Karpas-422 (cell line): ENCODE measurements at places on chromosomes 1 and 21.

GRCh38 chr1:241240069-241240468 is 116.9 kb downstream of the RGS7 start:
- no peak overlapping the region for H3K27ac ChIP-seq
- no peak for DNase-seq
- H3K36me3 ChIP-seq = no peaks in the 10 kb centered on the region

DNA sequence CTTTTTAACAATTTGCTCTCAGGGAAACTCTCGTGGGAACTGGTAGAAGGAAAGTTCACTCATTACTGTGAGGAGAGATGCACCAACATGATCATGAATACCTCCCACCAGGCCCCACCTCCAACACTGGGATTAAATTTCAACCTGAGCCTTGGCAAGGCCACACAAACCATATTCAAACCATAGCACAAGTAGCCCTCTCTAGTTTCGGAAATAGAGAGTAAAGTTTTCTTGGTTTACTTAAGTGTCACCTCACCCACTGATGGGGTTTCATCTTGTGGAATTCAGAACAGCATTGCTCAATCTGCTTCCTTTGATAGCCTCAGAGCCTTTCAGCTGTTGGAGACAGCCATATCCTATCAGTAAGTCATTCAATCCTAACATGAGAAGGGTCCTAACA is 25.5 kb upstream of the CCSAP start:
- peaks cover 3% of the 10 kb centered on the region; the same call in 1 of the 2 replicates for H3K27me3 ChIP-seq
- no peaks in the 10 kb centered on the region for H3K36me3 ChIP-seq
- no peak for DNase-seq

GRCh38 chr1:156616463-156616862 is 2.8 kb upstream of the HAPLN2 start:
- no peak overlapping the region for H3K4me3 ChIP-seq
- no peaks in the 10 kb centered on the region for H3K27me3 ChIP-seq
- peaks cover 8% of the 10 kb centered on the region for H3K4me1 ChIP-seq

- H3K36me3 ChIP-seq = no peaks in the 10 kb centered on the region
- DNase-seq = no peak
- no peaks in the 10 kb centered on the region for H3K4me1 ChIP-seq
- 0 out of 2 replicates have a peak, but pooled peaks cover 3% of the 10 kb centered on the region for H3K27me3 ChIP-seq
Measured at GRCh38 chr1:162011337-162012012, 12.2 kb downstream of the OLFML2B start.

DNA sequence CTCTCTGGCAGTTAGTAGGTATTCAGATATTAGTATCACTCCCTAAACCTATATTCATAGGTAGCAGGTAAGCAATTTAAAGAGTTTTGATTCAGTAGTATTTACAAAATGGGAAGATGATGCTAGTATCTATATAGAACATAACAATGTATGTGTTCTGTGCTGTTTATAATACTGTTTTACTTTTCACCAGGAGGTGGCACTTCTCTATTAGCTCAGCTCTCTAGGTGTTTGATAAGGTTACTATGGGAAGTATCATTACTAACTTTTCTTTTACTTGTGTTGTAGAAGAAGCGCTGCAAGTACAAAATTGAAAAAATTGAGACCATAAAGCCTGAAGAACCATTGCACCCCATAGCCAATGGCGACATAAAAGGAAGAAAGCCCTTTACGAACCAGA is 49.4 kb upstream of the FASLG start:
- peak overlapping the region; percentile 1; the same call in 1 of the 2 replicates for H3K27ac ChIP-seq
- peaks cover 29% of the 10 kb centered on the region; the same call in 1 of the 2 replicates for H3K36me3 ChIP-seq
- peak; percentile 44 for DNase-seq

DNA sequence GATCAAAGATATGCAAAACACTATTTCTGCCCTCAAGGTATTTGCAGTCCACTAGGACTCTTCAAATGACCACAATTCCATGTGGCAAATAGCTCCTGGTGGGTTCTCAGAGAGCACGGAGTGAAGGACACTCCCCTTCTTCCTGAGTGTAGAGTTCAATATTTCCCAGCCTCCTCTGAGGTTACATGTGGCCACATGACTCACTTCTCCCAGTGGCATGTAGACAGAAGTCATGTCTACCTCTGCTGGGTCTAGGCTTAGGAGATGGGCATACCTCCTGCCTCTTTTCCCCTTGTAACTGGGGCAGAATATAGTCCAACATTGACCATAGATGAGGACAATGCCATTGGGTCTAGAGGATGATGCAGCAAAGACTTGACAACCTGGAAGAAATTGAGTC is 191.4 kb downstream of the MIS18A start:
- no peaks in the 10 kb centered on the region for H3K36me3 ChIP-seq
- no peaks in the 10 kb centered on the region for H3K4me1 ChIP-seq
- H3K27me3 ChIP-seq = no peaks in the 10 kb centered on the region
- H3K4me3 ChIP-seq = no peak overlapping the region

DNA sequence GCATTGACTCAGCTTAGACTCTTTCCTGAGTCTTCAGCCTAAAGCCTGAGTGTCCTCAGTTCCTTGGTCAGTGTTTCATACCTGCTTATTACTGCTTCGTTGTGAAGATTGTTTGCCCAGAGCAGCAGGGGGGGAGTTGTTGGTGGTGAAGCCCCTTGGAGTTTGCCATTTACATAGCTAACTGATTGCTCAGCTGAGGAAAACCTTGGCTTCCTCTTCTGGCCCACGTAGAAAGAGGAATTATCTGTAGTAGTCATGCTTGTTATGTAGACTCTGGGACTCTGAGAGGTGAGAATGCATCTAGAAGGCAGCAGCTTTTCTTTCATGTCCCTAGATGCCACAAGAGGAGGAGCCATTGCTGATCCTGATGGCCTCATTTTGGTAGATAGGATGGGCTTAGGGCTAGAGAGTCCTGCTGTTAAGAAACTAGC is 125.9 kb downstream of the MAST2 start:
- no peak for DNase-seq
- H3K27me3 ChIP-seq = no peaks in the 10 kb centered on the region
- H3K27ac ChIP-seq = peak overlapping the region; percentile 56
- H3K4me3 ChIP-seq = no peak overlapping the region
- 0 out of 2 replicates have a peak, but pooled peaks cover 2% of the 10 kb centered on the region for H3K36me3 ChIP-seq

DNA sequence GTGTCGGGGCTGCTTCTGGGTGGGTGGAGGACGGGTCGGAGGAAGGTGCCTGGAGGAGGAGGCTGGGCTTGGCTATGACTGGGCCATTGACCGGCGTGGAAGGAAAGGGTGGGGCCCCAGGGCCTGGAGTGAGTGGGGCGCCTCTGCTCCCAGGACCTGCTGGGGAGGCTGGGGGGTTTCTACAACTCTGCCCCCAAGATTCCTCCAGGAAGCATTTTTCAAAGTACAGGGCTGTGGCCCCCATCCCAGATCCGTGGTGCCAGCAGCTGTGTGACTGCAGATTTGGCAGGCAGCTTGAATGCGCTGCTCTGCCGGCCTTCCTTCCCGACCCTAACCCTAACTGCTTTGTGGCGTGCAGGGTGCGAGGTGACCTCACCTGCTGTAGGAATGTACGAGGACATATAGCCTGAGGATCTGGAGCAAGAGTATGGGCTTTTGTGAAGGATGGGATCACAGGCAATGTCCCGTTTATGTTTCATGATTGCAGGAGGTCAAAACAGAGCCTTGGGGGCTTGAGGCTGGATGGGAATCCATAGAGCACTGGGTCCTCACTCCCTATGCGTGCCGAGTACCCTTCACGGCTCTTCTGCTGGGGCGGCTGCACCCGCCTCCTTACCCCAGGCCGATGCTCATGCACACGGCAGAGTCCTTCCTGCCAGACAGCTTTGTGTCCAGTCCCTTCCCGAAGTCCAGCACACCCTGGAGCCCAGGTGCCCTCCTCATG is 24.7 kb downstream of the TRPM2 start:
- H3K4me1 ChIP-seq = no peaks in the 10 kb centered on the region
- H3K27me3 ChIP-seq = no peaks in the 10 kb centered on the region
- no peak for DNase-seq
- H3K36me3 ChIP-seq = no peaks in the 10 kb centered on the region
- no peak overlapping the region for H3K27ac ChIP-seq

- H3K27me3 ChIP-seq = no peaks in the 10 kb centered on the region
- no peak overlapping the region for H3K4me3 ChIP-seq
- H3K36me3 ChIP-seq = no peaks in the 10 kb centered on the region
Measured at GRCh38 chr1:54167422-54168139, 14.8 kb upstream of the CDCP2 start.

DNA sequence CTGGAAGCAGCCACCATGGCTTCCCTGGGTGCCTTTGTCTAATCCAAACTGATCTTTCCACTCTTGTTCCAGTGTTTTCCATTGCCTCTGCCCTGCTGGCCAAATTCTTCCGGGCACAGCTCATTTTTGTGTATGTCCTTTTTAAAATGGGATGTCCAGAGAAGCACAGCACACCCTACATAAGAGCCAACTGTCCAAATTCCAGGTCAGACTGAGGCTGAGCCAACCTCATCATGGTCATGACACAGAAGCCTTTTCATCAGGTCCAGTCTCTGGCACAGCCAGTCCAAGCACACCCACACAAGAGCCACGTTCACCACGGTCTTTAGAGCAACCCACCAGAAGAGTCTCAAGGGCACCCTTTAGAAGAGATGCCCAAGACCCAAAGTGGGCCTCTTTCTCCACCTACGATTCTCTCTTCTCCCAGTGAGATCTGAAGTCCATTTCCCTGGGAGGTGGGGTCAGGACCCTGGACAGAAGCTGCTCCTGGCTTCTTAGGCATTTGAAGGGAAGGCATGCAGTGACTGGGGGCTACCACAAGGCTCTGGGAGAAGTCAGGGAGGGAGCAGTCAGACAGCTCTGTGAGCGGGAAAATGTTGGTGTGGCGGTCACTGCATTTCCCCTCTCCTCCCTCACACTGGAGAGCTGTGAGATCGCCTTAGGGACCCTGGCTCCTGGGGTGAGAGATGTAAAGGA is 53.2 kb downstream of the SYT2 start:
- H3K4me1 ChIP-seq = no peaks in the 10 kb centered on the region
- no peak overlapping the region for H3K27ac ChIP-seq
- DNase-seq = no peak
- H3K27me3 ChIP-seq = no peaks in the 10 kb centered on the region

DNA sequence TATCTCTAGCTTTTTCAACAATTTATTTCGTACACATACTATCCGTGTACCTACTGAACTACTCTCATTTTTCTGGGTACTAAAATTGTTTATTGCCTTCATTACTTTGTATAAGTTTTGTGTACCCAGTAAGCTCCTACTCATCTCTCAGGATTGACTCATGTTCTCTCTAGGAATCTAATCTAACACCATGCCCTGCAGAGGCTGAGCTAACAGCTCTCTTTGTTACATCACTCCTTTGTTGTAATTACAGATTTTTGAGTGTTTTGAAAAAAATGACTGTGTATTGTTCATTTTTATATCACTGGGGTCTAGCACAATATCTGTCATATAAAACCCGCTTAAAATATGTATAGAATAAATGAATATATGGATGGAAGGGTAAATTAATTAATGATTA is 167.1 kb downstream of the ATP6V1G3 start:
- no peak overlapping the region for H3K4me3 ChIP-seq
- DNase-seq = no peak
- H3K27ac ChIP-seq = no peak overlapping the region
- H3K36me3 ChIP-seq = peaks cover 7% of the 10 kb centered on the region; the same call in 1 of the 2 replicates

GRCh38 chr1:105137543-105138457 is 1388.1 kb downstream of the AMY1C start:
- H3K4me3 ChIP-seq = no peak overlapping the region
- DNase-seq = peak; percentile 44
- no peaks in the 10 kb centered on the region for H3K36me3 ChIP-seq

GRCh38 chr1:27563341-27563590 is 40.7 kb downstream of the AHDC1 start:
- no peaks in the 10 kb centered on the region for H3K36me3 ChIP-seq
- no peak overlapping the region for H3K27ac ChIP-seq
- no peak for DNase-seq
- H3K4me3 ChIP-seq = no peak overlapping the region

DNA sequence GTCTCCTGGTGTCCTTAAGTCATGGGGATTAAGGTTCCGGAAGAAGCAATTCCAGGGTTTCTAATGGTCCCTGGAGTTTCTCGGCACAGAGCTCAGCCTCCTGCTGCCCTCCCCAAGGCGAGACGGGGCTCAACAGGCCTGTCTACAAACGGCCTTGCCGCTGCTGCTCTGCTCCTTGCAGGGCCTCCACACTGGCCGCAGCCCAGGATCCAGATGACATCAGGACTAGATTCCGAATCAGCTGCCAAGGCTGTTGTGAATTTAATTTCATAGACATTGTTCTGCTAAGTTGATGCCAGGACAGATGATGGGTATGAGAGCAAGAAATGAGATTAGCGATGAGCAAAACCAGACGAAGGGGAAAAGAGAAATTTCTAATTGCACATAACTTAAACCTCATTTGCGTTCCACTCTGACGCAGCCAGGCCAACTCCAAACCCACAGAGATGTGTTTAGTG is 103.6 kb upstream of the BACE2 start:
- DNase-seq = no peak
- no peaks in the 10 kb centered on the region for H3K36me3 ChIP-seq
- H3K27ac ChIP-seq = no peak overlapping the region
- no peaks in the 10 kb centered on the region for H3K4me1 ChIP-seq
- H3K4me3 ChIP-seq = no peak overlapping the region

GRCh38 chr1:41868241-41868998 is 50.3 kb downstream of the HIVEP3 start:
- H3K27me3 ChIP-seq = no peaks in the 10 kb centered on the region
- H3K36me3 ChIP-seq = no peaks in the 10 kb centered on the region
- H3K4me3 ChIP-seq = no peak overlapping the region
- H3K27ac ChIP-seq = no peak overlapping the region
- peaks cover 10% of the 10 kb centered on the region for H3K4me1 ChIP-seq
- peak; percentile 72 for DNase-seq
